Glutamatergic neuron (in vitro differentiated cells): ENCODE measurements at places on chromosomes 2 and 18. TPM values are rescaled to one million over a fixed set of nuclear protein-coding genes. Genes with fewer than 3 reads are reported as not detected.

PLEKHH2 gene
- total RNA-seq: 0.71 TPM

RND3 gene
- 49.0 TPM for total RNA-seq

GNLY gene
- total RNA-seq: not detected

EML6 gene
- total RNA-seq: 0.91 TPM

MYO3B gene
- 0.22 TPM for total RNA-seq

STPG4 gene
- total RNA-seq: 1.3 TPM

IFIH1 gene
- not detected for total RNA-seq

TRABD2A gene
- not detected for total RNA-seq

IL36G gene
- not detected for total RNA-seq

GREB1L gene
- total RNA-seq: 154 TPM

SERPINB4 gene
- total RNA-seq: not detected

UGT1A10 gene
- not detected for total RNA-seq

THADA gene
- total RNA-seq: 15.0 TPM

DNA sequence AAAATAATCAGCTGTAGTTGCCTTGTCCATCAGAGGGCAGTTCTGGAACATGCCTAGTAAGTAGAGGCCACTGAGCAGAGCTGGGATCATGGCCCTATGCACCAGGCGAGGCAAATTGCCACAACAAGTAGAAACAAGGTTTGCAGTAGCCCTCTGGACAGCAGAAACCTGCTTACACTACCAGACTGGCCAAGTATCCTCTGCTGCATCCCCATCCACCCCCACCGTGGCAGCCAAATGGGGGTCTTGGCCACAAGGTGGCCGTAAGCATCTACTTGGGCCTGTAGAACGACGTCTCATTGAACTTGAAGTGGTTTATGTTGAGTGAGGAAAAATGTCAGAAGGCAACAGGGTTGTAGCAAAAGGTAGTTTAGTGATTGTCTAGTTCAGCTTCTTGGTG is 241.2 kb downstream of the ALPK2 start:
- H3K27ac ChIP-seq: no peak overlapping the region
- peaks cover 3% of the 10 kb centered on the region for H3K27me3 ChIP-seq
- H3K4me3 ChIP-seq: no peak overlapping the region
- no peak for DNase-seq

DNA sequence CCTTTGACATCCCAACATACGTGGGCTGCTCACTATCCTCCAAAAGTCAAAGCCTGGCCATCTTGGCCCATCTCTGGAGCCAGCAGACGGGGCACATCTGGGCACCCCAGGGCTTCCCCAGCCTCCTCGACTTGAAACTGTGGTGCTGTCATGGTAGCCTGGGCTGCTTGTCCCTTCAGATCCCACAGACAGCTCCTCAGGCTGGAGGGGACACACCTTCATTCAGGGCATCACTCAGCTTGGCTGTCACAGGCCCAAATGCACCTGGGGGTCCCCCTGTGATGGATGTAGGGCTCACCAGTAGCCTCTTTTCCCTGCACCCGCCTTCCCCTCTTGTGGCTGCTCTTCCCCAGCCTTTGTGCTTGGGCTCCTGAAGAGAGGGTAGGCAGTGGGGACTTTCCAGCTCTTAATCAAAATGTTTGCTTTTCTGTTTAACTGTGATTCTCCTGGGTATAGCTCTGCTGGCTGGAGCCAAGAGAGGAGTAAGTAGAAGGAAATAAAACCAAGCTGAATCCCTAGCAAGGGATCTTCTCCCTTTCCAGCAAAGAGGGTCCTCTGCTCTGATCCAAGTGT is 92.3 kb downstream of the GYPC start:
- H3K4me3 ChIP-seq: no peak overlapping the region
- no peak overlapping the region for H3K27ac ChIP-seq
- H3K27me3 ChIP-seq: no peaks in the 10 kb centered on the region
- H3K4me1 ChIP-seq: no peaks in the 10 kb centered on the region
- H3K36me3 ChIP-seq: no peaks in the 10 kb centered on the region
- no peak for DNase-seq

DNA sequence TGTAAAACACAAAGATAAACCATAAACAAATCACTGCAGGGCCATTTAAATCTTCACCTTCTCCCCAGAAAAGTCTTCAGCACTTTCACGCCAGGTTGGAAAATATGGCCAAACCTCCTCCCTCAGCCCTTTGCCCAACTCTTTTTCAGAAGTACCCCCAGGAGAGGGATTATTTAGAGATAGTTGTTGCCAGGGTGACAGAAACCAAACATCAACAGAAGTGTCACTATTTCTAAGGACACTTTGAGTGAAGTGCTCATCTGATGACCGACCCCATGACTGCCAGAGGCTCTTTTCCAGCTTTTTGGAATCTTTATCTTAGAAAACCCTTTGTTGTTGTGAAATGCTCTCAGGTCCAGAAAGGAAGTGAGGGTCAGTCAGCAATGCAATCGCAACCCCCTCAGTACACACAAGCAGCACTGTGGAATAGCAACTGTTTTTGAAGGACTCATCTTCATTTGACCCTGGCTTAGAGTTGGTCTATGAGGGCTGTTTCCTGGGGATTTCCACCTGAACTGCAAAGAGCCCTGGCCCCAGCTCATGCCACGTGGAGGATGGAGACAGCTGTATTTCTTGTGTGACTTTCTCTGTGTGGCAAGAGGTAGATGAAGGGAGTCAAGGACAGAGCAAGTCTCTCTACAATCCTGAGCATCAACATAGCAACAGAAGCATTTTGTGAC is 114.0 kb upstream of the STON1 start:
- H3K4me3 ChIP-seq: peak overlapping the region; percentile 45
- H3K4me1 ChIP-seq: peaks cover 25% of the 10 kb centered on the region
- no peak for DNase-seq
- H3K36me3 ChIP-seq: no peaks in the 10 kb centered on the region
- H3K27ac ChIP-seq: peak overlapping the region; percentile 60
- peaks cover 5% of the 10 kb centered on the region for H3K27me3 ChIP-seq

DNA sequence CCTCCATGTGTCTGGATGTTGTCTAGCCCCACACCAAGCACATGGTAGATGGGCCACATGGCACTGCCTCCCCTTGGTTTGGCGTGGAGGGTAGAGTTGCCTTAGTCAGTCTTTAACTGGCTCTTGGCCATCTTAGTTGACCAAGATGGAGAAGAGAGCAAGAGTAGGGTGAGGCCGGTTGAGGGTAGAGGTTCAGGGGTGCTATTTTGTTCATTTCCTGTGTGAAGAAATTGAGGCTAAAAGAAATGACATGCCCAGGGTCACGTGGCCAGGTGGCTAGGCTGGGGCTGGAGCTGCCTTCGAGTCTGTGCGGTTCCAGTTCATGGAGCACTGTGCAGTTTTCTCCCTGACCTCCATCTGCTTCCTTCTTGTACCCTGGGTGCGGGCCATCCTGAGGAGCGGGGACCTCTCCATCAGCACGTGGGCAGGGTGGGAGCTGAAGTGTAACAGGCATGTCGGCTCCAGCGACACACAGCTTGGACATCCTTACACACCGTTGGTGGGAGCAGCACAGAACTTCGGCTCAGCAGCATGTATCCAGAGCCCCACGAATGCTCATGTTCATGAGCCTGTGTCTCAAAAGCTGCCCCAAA is 213.2 kb downstream of the GBX2 start:
- peaks cover 28% of the 10 kb centered on the region for H3K4me1 ChIP-seq
- DNase-seq: no peak
- no peaks in the 10 kb centered on the region for H3K36me3 ChIP-seq
- H3K27ac ChIP-seq: no peak overlapping the region
- H3K4me3 ChIP-seq: no peak overlapping the region
- H3K27me3 ChIP-seq: peaks cover 2% of the 10 kb centered on the region

DNA sequence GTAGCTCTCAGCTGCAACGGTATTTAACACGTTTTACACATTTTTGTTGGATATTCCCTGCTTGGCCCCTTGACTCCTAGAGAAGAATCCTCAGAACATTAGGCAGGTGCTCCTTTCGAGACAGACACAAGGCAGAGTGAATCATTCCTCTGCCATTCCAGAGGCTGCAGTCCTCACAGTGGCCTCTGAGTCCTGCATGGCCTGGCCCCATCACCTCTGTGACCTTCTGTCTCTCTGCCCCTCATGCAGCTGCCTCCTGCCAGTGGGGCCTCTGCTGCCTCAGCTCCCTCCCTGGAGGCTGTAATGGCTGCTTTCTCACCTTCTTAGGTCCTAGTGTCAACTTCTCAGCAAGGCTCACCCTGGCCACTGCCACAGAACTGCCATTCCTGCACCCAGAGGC is 101.3 kb downstream of the PTPRM start:
- H3K36me3 ChIP-seq: no peaks in the 10 kb centered on the region
- peaks cover 1% of the 10 kb centered on the region for H3K27me3 ChIP-seq
- DNase-seq: peak; percentile 43
- peaks cover 19% of the 10 kb centered on the region for H3K4me1 ChIP-seq
- H3K4me3 ChIP-seq: no peak overlapping the region

DNA sequence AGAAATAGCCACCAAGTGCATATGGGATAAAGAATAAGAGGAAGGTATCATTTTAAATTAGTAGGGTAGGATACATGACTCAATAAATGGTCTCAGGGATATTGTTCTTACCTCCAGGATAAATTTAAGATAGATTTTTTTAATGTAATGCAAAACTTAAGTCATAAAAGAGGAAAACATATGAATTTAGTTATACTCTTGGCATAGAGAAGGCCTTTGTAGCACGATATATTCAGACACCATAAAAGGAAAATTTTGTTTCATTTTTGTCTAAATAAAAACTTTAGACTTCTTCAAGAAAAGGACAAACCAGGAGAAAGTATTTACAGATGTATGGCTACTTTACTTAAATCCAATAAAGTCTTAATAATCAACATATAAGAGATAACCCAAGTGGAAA is 78.5 kb upstream of the CAB39 start:
- no peak for DNase-seq
- H3K4me1 ChIP-seq: no peaks in the 10 kb centered on the region

- peak overlapping the region; percentile 53 for H3K4me3 ChIP-seq
- H3K27me3 ChIP-seq: peaks cover 7% of the 10 kb centered on the region
- peaks cover 5% of the 10 kb centered on the region for H3K36me3 ChIP-seq
- H3K27ac ChIP-seq: peak overlapping the region; percentile 74
Observed at GRCh38 chr2:45889053-45889452, 237.6 kb downstream of the PRKCE start.

GRCh38 chr2:219435701-219436100 is 1.1 kb downstream of the SPEG start:
- DNase-seq: no peak
- peaks cover 11% of the 10 kb centered on the region for H3K27me3 ChIP-seq
- no peak overlapping the region for H3K27ac ChIP-seq
- no peaks in the 10 kb centered on the region for H3K36me3 ChIP-seq

GRCh38 chr2:231720987-231721966 is 13.0 kb downstream of the PTMA start:
- H3K4me3 ChIP-seq: no peak overlapping the region
- H3K27me3 ChIP-seq: no peaks in the 10 kb centered on the region
- DNase-seq: no peak
- no peak overlapping the region for H3K27ac ChIP-seq
- H3K36me3 ChIP-seq: no peaks in the 10 kb centered on the region

DNA sequence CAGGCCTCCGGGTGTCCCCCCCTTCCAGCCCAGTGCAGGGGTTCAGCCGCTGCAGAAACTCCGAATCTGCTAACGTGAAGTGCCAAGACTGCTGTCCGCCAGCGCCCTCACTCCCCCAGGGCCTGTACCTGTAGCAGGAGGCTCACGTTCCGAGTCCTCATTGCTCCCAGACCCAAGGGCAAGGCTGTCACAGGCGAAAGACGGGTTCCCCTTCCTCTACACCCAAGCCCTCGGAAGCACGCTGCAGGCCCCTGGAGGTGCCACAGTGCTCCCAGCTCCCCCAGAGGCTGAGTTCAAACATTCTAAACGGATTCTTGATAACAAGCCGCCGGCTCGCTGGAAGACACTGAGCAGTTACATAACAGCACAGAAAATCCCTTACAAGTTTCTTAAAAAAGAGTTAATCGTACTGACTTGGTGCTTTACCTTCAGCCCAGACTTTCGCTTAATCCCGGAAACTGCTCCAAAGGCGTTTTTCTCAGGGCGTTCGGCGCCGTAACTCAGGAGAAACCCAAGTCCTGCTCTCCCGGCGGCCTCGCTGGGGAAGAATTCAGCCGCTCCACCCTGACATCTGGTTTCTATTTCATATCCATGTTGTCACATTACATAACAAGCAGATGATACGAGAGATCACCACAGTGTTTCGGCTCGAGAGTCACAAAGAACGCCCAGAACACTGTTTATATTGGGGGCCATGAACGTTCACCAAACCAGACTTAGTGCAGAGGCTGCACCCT is 92.0 kb downstream of the HDAC4 start:
- H3K36me3 ChIP-seq: peaks cover under 1% of the 10 kb centered on the region
- H3K4me1 ChIP-seq: peaks cover 56% of the 10 kb centered on the region
- H3K4me3 ChIP-seq: no peak overlapping the region
- H3K27ac ChIP-seq: peak overlapping the region; percentile 64
- peaks cover 4% of the 10 kb centered on the region for H3K27me3 ChIP-seq

GRCh38 chr2:205405752-205406151 is 276.5 kb upstream of the NRP2 start:
- H3K4me3 ChIP-seq: no peak overlapping the region
- H3K4me1 ChIP-seq: no peaks in the 10 kb centered on the region
- H3K27me3 ChIP-seq: no peaks in the 10 kb centered on the region
- H3K36me3 ChIP-seq: no peaks in the 10 kb centered on the region
- no peak for DNase-seq

GRCh38 chr2:2610751-2611150 is 279.7 kb upstream of the MYT1L start:
- no peaks in the 10 kb centered on the region for H3K36me3 ChIP-seq
- peaks cover 11% of the 10 kb centered on the region for H3K4me1 ChIP-seq
- no peak overlapping the region for H3K27ac ChIP-seq
- no peak for DNase-seq
- no peak overlapping the region for H3K4me3 ChIP-seq

GRCh38 chr18:14093307-14093915 is 38.8 kb downstream of the ZNF519 start:
- DNase-seq: no peak
- H3K27ac ChIP-seq: no peak overlapping the region
- no peak overlapping the region for H3K4me3 ChIP-seq
- no peaks in the 10 kb centered on the region for H3K27me3 ChIP-seq

DNA sequence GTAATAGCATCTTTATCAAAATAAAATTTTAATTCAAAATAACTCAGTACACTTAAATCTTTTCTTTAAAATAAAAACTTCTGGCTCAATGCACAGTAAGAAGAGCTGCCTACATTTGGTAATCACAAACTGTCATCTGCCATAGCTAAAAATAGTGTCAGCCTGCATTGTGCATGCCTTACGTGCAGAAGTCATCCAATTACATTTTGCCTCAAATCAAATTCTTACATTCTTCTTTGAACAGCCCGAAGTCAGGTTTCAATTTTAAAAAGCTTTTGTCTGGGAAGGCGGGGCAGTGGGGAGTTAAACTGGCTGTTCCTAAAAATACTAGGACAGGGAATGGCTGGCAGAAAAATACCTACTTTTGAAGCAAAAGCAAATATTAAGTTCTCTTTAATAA is 51.1 kb downstream of the RTN4 start:
- H3K27me3 ChIP-seq: peaks cover 3% of the 10 kb centered on the region
- DNase-seq: no peak
- H3K27ac ChIP-seq: no peak overlapping the region
- H3K4me1 ChIP-seq: peaks cover 40% of the 10 kb centered on the region
- no peaks in the 10 kb centered on the region for H3K36me3 ChIP-seq
- no peak overlapping the region for H3K4me3 ChIP-seq

DNA sequence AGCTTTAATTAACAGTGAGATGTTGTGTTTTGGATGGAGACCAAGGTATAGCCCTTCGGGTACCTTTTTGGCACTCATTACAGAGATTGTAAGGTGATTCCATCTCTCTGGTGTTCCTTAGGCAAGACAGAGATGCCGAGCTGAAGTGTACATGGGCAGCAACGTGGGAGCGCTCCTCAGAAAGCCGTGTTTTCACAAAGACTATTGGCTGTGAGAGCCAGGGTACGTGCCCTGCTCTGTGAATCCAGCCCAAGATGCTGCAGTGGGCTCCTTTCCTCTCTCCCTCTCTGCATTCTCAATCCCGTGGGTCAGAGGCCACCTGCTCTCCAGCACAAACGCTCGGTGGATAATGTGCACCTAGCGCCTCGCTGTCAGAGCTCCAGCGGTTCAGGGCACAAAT is 203.0 kb upstream of the EPHA4 start:
- H3K4me1 ChIP-seq: peaks cover 8% of the 10 kb centered on the region
- no peak overlapping the region for H3K27ac ChIP-seq
- DNase-seq: peak; percentile 17
- H3K4me3 ChIP-seq: no peak overlapping the region
